Hindlimb muscle (tissue), 1 donor: ENCODE measurements at places on chromosomes 11 and 22.

DNA sequence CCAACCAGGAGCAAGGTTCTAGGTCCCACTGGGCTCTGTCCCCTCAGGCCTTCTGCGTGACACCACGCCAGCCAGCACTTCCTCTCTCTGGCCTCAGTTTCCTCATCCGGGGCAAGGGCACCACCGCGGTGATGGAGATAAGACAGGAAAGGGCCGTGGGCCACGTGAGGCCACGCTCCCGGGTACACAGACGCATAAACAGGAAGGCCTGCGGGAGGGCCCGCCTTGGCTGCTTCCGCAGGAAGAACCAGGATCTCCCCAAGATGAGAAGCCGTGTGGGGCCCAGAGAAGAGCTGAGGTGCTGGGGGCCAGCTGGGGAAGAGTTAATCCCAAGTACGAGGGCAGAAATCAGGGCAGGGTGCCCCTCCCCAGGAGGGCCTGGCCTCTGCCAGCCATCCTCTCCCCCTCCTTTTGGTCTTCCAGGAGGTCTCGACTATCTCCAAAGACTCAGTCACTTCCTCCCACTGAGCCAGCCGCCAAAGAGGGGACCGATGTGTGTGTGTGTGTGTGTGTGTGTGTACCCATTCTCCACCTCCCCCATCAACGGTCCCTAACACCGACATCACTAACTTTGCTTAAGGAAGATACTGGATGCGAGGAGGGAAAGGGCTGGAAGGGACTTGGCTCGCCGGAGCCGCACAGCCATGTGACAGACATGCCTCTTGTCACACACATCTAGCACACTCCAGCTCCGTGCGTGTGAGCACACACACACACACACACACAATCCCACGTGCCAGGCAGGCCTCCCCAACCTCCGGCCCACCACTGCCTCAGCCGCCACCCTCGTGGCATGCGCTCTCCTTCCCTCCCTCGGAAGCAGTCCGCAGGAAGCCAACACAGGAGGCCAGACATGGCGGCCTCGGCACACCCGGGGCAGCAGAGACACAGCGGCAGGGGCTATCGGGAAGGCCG is 1.4 kb downstream of the MFNG start:
- DNase-seq = peak; percentile 47

GRCh38 chr11:120432056-120433018 is 79.2 kb upstream of the GRIK4 start:
- peak; percentile 24 for DNase-seq

GRCh38 chr11:37322333-37323194 is 724.5 kb upstream of the RAG2 start:
- DNase-seq = no peak

- no peak for DNase-seq
Observed at GRCh38 chr11:104089481-104089880, 53.0 kb downstream of the DDI1 start.

- DNase-seq = no peak
Observed at GRCh38 chr11:70331901-70332300, 61.4 kb downstream of the PPFIA1 start.

DNA sequence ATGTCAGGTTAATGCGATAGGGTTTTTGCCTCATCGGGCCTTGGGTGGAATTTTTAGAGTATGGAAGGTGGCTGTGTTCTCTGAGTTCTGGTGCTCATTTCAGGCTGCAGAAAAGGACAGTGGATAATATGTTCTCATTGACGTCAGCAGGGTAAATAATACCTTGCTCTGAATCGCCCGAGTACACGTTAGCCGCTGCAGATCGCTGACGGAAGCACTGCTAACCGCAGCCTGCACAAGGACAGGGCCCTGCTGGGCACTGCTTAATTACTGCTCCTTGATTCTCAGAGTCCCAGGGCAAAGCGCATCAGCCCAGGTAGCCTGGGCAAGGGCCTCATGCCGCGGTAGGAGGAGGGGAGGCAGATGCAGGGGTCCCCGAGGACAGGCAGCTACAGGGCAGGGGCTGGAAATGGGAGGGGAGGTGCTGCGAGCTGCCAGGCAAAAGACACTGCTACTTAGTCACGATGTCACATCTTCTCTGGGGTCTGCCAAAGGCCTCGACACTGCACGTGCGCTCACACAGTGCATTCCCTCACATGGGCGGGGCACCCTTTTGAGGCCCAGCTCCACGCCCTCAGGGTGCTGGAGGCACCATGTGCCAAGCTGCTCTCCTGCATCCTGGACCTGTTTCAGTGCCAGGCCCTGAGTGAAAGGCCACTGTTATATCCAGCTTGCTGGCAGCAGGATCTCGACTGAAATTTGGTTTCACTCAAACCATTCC is 35.2 kb downstream of the PPP2R1B start:
- peak; percentile 18 for DNase-seq

DNA sequence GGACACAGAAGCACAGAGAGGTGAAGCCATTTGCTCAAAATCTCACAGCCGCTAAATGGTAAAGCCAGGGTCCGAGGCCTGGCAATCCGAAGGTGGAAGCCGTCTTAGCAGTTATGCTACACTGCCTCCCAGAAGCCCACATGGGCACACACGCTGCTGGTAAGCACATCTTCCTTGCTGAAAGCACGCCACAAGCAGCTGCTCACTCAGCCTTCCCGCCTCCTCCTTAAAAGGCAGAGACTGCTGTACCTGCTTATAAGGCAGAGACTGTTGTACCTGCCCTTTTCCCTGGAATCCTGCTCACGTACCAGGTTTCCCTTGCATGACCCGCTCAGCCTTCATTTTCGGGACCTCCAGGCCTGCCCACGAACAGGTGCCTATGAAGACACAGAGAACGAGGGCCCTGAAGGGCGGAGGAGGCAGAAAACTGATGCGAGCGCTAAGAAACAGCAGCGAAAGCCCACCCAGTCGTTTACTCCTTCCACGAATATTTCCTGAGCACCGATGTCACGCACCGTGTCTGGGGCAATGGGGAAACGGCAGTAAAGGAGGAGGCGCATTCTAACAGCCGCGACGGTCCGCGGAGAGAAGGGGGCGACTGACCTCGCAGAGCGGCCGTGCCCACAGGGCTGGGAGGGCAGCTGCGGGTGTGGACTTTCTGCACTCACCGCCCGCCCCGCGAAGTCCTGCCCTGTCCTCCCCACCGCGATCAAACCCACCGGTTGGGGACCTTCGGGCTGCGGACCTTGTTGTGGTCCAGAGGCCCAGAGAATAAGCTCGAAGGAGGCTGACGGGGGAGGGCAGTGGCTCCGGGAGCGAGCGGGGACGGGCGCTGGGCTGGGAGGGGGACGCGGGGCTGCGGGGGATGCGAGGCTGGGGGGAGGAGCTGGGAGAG is 13.0 kb downstream of the SPATA19 start:
- DNase-seq = no peak

DNA sequence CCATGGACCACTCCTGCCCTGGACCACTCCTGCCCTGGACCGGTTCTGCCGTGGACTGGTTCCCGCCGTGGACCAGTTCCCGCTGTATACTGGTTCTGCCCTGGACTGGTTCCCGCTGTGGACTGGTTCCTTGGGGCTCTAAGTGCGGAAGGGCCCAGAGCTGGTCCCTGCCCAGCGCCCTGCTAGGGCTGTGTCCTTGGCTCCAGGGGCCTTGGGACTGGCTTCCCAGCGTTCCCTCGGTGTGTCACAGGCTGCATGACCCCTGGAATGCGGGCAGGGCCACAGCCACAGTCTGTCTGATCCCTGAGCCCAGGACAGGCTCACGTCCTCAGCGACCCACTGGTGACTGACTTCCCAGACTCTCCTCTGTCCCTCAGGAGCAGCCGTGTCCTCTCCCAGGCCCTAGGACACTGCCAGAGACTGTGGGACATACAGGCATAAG is 412.2 kb downstream of the TBC1D22A start:
- no peak for DNase-seq

GRCh38 chr11:69926376-69927050 is 107.3 kb upstream of the FGF3 start:
- no peak for DNase-seq

- DNase-seq = no peak
Observed at GRCh38 chr22:46323162-46323561, 12.4 kb upstream of the TRMU start.

DNA sequence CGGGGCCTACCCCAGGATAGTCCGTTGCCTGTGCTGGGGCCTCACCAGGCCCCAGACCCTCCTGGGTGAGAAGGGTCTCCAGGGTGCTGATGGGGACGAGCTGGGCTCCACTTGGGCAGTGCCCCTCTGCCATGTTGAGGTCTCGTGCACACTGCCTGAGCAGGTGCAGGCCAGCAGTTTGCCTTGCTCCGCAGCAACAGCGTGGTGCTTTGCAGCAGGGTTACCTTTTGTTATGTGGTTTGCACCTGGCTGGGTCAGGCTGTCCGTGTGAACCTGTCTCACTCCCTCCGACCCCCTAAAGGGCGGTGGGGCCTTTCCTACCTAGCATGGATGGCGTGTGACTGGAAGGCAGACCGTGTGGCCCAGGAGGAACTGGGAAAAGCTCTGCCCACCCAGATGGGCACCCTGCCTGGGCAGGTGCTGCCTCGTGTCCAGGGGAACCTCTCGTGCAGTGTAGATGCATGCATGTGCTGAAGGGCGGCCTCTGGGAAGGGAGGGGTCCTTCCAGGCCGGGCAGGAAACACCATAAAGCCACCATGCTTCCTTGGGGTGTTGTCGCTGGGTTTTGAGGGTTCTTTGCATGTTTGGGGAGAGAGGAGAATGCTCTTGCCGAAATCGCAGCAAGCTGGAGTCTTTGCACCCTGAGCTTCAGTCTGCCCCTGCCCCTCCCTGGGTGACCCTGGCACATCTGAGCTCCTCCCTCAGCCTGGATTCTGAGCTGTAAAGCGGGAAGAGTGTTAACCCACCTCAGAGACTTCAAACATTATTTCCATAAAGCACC is 75.4 kb upstream of the PPARA start:
- DNase-seq = no peak

DNA sequence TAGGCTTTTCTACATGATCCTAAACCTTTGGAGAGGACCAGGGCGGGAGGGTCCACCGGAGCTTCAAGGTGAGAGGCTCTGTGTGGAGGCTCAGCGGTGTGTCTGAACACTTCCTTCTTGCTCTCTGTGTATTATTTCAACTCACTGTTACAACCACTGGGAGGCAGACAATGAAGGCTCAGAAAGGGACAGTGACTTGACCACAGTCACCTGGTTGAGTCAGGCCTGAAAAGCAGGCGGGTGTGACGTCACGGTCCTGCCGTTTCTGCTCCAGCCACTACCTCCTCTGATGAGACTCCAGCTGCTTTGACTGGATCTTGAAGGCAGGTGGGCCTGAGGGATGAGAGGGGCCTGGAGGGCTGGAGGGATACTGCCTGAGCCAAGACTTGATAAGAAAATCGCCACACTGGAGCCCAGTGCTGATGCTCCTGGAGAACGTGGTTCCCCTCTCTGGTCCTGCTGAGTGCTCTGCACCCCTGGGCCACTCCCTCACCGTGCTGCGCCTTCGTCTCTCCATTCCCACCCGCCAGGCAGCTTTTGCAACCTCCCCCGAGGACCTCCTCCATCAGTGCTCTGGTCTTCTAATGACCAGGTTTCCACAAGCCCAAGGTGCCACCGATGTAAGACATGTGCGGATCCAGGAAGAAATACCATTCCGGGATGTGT is 27.9 kb downstream of the KCNC1 start:
- no peak for DNase-seq

DNA sequence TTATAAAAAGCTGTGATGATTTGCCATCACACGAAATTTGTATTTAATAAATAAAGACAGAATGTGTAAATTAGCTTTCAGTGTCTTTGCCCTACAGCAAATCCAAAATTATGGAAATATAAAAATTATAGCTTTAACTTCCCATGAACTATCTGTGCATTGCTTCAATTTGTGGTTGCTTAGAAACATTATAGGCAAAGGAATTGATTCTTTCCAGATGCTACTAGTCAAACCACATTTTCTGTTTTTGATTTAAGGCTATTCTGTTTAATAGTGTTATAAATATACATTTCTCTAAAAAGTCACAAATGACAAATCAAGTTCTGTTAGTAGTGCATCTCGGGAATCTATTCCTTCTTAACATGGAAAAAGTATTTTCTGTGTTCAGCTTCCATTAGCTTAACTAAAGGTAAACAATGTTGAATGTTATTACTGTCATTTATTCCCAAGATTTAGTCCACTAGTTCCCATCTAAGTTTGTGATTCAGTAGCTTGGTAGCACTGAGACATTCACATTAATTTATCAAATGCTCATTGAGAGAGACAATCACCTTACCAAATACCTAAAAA is 1086.3 kb upstream of the CCDC90B start:
- DNase-seq = no peak

DNA sequence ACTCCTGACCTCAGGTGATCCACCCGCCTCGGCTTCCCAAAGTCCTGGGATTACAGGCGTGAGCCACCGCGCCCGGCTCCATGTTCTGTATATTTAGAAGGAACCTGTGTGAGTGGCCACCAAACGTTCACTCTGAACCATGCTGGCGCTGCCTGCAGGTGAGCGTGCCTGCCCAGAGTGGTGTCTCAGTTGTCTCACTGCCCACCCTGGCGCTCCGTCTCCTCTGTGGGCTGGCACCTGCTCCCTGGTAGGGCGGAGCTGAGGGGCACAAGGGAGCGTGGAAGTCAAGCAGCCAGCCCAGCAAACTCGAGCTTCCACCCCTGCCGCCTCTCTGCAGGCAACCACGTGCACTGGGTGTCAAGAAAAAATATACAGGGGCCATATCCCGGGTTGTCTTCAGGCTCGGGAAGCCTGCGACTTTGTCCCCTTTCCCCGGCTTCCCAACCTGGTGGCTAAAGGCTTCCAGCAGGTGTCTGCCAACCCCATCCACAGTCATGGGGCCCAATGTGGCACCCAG is 16.7 kb downstream of the TXN2 start:
- DNase-seq = no peak

DNA sequence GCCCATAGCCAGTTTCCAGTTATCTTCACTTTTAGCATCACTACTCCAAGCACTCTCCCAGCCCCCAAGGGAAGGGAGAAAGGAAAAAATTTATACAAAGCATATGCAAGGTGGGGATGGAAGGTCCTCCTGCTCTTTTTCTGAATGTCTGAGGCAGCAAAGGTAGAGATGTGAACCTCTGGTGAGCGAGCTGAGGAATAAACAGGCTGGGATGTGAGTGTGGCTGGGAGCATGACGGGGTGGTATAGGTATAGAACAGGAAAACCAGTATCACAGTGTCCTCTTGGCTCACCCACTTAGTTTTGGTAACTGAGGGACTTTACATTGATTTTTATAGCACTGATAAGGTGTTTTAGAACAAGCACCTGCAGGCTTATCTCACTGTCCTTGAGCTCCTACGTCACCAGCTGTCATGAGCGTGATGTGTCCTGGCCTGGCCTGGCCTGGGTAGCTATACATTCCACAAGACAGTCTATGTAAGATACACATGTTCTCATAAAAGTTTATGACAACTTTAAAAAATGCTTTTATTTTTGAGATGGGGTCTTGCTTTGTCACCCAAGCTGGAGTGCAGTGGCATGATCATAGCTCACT is 10.3 kb upstream of the POLD3 start:
- DNase-seq = no peak

DNA sequence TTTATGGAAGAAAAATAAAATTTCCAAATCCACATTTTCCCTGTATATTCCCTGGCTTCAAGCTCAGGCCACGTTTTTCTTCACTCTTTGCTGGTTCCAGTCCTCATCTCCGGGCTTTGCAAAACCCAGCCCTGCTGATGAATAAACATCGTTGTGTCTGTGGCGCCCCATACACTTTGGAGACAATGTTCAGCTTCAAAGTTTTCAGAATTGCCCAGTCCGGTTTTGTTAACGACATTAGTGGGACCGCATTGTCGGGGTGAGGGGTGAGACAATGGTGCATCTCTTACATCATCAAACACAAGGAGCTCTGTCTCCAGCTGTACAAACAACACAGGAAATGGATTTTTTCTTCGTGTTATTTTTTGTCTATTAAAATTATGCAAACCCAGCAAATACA is 53.4 kb upstream of the HTATIP2 start:
- no peak for DNase-seq
